ENCODE measurements at places on chromosomes 2 and 18.

GRCh38 chr2:58730764-58731487 is 489.8 kb upstream of the FANCL start:
- DNase-seq, result no peak

DNA sequence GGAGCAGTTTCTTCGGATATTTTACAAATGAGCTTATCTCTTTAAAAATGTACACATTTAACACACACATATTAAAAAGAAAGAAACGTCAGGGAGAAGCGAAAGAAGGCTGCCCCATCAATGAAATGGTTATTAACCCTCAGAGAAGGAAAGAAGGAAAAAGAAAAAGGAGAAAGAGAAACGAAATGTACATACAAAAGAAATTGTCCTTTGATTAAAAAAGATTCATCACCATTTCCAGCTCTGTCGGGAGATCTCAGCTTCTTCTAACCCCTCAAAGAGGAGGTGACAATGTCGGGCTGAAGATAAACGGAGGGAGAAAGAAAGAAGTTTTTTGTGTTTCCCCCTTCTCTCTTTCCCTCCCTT is 1.5 kb downstream of the IKZF2 start:
- DNase-seq, result no peak

GRCh38 chr2:72915907-72916742 is 1.2 kb upstream of the EMX1 start:
- peak; percentile 44 for DNase-seq

- DNase-seq, result no peak
Observed at GRCh38 chr2:181890271-181890670, 1.3 kb upstream of the ITPRID2 start.

DNA sequence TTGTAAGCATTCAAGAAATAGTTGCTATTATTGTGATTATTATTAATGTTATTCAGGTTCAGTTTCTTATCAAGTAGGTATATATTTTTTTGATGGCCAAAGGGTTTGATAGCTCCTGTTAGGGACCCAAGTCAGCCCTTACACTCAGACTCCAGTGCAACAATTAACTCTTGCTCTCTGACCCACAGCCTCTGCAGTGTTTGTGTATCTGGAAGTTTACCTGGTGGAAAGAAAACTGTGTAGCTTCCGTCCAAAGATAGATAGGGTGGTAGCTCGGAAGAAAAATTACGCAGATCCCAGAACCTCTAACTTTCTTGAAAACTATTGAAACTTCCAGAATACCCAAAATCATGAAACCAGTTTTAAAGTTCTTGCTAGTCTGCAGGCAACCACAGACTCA is 58.6 kb upstream of the IGFBP2 start:
- no peak for DNase-seq

GRCh38 chr2:126858436-126858835 is 40.3 kb upstream of the TEX51 start:
- DNase-seq, result no peak

- no peak for DNase-seq
Observed at GRCh38 chr2:171726847-171727450, 39.7 kb downstream of the DYNC1I2 start.

DNA sequence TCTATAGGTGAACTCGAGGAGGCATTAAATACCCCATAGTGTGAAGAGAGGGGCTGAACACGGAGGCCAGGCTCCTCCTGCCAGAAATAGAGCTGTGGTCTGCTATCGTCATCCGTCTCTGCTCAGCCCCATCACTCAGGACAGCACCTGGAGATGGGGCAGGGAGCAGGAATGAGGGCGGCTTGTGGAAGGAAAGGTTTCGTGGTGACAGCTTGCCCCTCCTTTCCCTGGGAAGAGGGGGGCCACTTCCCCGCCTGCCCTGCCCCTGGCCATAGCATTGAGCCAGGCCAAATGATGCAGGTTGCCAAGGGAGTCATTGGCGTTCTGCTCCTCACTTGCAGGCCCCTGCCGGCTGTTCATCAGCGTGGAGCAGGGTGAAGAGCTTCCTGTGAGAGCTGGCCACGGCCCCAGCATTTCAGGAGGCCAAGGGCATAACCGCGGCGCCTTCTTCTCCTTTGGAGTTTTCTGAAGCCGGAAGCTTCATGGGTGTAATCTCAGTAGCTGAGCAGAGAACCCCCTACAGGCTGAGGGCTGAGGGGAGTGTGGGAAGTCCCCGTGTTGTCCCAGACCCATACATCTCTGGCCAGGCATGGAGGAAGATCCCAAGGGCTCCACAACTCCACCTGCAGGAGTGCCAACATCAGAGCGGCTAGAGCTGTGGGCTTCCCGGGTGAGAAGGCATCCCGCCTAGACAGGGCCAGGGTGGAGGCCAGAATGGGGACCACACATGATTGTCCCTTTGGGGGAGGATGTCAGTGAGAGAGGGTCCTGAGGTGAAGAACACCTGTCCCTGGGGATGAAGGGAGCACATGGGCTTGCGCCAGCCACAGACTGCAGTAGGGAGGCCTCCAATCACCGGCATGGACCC is 112.5 kb upstream of the GLI2 start:
- no peak for DNase-seq

GRCh38 chr2:159755788-159756187 is 42.2 kb downstream of the CD302 start:
- DNase-seq, result no peak

DNA sequence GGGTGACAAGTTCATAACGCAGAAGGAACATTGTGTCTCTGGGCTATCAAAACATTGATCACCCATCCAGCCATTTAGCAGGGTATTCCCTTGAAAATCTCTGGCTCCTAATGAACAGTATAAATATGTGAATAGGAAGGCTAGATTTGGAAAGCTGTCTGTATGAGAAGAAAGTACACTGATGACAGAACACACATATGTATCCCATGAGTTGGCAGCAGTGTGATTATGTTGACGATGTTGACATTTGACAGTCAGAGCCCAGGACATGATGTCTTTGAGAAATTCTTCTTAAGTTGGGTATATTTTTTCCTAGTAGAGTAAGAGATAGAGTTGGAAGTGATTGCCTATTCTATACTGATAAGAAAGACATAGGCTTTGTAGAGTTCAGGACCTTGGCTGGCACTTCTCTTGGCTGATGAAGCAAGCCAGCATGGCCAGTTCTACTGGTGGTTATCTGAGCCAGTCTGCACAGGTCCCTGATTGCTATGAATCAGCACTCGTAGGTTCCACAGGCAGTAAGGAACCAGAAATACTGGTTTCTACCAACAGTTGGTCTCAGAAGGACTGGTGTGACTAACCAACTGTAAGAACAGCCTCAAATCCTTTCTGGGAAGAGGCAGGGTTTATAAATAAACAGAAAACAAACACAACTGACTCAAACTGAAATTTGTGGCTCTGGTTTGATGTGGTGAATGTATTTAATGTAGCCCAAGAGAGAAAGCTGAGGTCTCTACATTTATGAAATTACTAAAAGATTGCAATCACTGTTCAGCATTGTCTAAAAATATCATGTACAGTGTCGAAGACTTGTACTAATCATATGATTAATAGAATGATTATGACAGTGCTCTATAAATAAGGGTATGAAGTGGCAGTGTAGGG is 43.9 kb upstream of the RAPH1 start:
- no peak for DNase-seq

DNA sequence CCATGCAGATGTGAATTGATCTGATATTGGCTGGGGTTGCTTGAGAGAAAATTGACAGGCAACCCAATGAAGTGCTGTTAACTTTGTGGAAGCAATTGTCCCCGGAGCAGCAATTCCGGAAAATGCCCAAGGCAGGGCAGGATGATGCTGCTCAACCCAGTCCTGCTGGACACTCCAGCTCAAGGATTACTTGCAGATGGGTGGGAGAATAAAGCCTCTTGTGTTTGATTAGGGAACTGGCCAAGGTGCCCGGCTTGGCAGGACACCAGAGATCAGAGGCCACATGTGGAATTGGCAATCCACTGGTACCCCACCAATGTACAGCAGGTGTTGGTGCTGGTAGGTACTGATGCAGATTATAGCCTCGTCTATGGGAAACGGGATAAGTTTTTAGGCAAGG is 12.3 kb upstream of the C2orf42 start:
- DNase-seq, result no peak

DNA sequence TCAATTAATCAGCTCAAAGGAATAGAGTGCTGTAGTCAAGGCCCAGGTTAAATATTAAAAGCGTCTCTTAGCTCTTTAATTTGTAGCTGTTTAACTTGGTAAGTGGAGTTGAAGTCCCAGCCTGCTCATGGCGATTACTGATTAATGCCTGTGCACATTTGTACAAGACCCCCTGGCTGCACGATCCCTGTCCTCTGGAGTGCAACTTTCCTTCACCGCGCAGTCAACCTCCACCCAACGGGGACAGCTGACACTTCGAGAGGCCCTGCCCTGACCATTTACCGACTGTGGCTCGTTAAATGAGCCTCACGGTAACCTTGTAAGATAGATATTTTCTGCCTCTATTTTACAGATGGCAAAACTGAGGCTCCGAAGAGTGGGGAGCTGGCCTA is 5.5 kb upstream of the CYS1 start:
- DNase-seq, result no peak

DNA sequence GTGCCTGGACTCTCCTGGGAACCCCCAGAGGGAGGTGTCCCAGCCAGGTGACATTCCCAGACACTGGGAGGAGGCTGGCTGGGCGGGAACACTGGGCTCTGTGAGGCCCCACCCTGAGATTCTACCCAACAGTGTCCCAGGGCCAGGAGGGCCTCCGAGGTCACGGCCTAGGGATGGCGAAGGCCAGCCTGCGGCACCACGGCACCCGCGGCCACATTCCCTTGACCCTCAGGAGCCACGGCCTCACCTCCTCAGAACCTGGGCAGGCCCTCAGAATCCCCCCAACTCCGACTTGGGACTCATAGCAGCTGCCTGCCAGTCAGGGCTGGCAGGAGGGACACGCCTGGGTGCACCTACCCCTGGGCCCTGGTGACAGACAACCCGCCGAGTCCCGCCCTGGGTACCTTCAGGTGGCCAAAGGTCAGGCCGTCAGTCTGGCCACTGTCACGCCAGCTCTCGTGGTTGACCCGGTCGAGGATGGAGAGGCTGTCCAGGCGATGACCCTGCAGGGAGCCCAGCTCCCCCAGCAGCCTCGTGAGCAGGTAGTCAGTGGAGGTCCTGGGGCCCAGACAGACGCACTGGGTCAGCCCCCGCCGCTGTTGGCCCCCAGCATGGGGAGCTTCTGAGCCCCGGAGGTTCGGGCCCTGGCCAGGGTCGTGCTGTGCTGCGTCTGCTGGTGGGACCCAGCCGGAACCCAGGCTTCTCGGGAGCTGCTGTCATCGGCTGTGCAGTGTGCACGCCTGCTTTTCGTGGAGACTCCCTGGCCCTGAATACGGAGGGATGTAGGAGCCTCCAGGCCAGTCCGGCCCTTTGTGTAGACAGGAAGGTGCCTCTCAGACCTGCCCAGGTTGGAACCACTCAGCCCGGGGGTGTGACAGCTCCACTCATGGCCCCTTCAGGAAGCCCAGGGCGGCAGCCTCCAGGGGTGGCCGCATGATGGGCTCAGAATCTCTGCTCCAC is 6.1 kb downstream of the MAB21L4 start:
- no peak for DNase-seq

- DNase-seq, result no peak
Observed at GRCh38 chr2:37617119-37617892, 54.1 kb downstream of the CDC42EP3 start.

DNA sequence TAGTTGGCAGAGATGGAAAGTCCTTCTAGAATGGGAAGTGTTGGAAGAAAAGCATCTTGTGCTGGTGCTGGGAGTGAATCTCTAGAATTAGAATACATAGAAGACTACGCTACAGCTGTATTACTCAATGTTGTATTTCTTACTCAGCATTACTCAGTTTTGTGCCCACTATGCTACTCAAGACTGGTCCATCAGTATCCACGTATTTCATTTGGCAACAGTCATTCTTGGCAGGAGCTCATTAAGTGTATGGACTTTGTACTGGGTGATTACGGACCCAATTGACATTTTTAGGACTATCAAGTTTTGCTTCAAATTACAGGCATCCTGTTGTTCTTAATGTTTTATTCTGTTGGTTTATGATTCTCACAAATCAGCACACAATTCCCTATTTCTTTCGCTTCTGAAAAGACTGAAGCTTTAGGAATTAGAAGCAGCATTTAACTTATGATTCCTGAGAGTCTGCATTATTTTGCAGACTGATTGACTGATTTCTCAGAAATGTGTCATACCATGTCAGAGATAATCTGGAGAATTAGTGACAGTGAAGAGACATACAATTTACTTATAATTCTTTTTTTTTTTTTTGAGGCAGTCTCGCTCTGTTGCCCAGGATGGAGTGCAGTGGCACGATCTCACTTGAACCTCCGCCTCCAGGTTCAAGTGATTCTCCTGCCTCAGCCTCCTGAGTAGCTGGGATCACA is 136.9 kb downstream of the MYO3B start:
- DNase-seq, result no peak

DNA sequence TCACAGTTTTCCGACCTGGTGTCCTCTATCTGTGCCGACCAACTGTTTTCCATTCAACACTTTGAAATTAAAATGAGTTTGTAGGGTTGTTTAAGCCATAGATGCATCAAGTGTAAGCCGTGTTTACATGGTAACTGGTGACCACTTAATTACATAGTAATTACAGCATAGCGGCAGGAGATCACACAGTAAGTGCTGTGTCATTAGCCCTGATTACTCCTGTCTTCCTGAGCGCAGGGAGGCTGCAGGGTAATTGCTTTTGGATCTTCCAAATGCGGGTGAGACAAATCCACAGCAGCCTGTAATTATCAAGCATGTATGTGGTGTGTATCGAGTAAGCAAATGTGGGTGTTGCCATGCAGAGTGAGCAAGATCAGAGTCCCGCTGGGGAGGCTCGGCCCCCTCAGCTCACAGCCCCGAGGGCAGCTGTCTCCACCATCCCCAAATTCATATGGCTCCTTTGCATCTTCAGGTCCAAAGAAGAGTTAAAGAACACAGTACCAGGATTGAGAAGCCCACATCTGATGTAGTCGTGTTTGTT is 71.5 kb upstream of the HDAC4 start:
- no peak for DNase-seq

- DNase-seq, result no peak
Observed at GRCh38 chr2:29056452-29056851, 17.9 kb downstream of the PCARE start.

DNA sequence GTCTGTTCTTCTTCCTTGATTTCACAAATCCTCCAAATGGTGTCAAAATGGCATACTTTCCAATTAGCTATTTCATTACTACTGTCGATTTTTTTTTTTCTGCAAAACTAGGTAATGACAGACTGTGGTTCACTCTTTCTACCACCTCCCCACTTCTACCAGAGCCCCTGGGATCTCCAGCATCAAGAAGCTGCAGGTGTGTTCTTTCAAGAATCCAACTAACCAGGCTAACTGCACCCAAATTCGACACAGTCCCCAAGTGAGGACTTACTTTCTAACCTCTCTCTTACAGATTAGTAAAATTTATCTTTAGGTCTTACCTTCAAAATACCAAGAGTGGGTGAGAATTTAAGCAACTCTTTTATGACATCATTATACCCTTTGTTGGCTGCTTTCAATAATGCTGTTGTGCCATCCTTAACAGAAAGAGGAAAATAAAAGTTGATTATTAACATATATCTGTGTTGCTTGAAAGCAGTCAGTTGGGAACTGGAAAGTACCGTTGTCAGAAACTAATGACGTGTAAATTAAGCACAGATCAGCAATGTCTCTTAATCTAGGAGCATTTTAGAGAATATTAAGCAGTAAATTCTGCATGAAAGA is 31.2 kb upstream of the NPC1 start:
- no peak for DNase-seq
